ENCODE measurements at places on chromosomes 3 and 15.

GRCh38 chr3:50486219-50486888 is 17.1 kb downstream of the CACNA2D2 start:
- DNase-seq, result peak; percentile 40

GRCh38 chr15:39641191-39641889 is 60.5 kb downstream of the THBS1 start:
- DNase-seq, result no peak

GRCh38 chr3:148219999-148220398 is 477.7 kb upstream of the AGTR1 start:
- no peak for DNase-seq

DNA sequence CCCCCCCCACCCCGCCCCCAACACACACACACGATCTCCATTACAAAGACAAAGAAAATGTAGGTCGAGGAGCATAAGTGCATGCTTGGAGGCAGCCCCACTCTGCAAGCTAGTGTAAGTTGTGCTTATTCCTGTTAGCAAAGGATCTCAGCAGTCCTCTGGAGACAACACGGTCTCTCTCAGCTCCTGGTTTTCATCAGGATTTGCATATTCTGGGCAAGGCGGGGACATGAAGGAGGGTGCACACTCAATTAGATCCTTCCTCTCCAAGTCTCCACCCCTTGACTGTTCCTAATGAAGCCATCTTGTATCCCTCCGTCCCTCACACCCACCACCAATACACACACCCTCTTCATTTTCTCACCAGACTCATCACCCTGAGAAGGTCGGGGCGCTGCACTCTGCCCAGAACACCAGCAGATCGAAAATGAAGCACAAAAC is 63.8 kb downstream of the MRPL46 start:
- DNase-seq, result no peak

GRCh38 chr3:18630295-18630694 is 205.2 kb upstream of the SATB1 start:
- DNase-seq, result no peak

DNA sequence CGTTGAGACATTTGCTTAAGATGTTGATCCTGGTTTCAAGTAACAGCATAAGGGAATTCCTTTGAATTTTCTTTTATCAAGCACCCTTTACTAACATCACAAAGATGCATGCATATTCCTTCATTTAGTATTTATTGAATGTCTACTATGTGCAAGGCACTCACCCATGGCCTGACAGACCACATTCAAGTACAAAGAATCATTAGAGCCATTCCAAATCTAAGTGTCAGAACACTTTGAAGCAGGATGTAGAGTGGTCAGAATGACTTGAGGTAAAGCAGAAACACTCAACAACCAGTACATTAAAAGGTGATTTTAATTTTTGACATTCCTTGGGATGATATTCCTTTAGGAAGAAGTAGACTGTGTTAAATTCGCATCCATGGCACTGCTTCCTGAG is 6.0 kb upstream of the WDR5B start:
- no peak for DNase-seq

- DNase-seq, result peak; percentile 72
Observed at GRCh38 chr3:33030802-33031201, 66.1 kb downstream of the GLB1 start.

DNA sequence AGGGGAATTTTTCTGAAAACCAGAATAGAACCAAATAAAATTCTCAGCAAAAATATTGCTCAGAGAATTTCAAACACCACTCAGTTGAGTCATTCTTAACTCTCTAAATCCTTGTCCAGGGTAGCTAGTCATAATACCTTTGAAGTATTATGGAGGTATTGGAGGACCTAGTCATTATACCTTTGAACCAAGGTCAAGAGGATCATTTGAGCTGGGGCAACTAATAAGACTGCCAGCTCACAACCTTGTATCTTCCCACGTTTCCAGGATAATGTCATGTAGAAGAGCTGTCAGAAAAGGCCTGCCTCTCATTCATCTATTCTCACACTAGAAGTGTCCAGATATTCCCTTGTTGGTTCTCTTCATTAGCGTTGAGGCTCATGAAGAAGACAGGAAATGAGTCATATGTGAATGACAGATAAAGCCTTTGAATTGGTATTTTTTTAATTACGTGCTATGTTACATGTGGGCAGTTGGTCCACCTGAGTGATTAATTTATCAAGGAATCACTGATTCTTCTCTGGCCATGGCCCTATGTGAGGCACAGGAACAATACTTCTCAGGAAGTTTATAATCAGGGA is 48.3 kb downstream of the TOPAZ1 start:
- DNase-seq, result no peak

- DNase-seq, result no peak
Observed at GRCh38 chr3:49512781-49513355, 41.4 kb upstream of the BSN start.

- no peak for DNase-seq
Observed at GRCh38 chr3:47854267-47854666, 51.3 kb downstream of the DHX30 start.

DNA sequence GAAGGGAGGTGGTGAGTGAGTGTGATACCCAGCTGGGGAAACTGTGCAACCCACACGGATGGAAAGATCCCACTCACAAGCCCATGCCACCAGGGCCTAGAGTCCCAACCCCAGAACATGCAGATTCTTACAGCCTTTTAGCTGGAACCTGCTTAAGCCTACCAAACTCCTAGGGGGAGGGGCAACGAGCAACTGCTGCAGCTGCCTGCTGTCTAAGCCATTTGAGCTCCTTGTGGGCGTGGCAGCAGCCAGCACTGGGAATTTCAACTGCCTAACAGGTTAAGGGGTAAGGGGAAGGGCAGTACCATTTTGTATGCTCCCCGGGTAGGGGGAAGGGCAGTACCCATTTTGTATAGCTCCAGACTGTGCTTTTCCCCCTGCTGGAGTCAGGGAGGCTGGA is 673.2 kb upstream of the BCHE start:
- no peak for DNase-seq

GRCh38 chr3:16423947-16424673 is 89.4 kb downstream of the RFTN1 start:
- DNase-seq, result no peak

GRCh38 chr3:79339846-79340245 is 428.0 kb downstream of the ROBO1 start:
- DNase-seq, result no peak

- DNase-seq, result no peak
Observed at GRCh38 chr3:52572221-52572620, 35.8 kb downstream of the UQCC5 start.

GRCh38 chr15:69039516-69040225 is 25.2 kb downstream of the NOX5 start:
- DNase-seq, result no peak

GRCh38 chr15:78565951-78566774 is 843 bp downstream of the CHRNA5 start:
- DNase-seq, result no peak

GRCh38 chr15:49908933-49909295 is 210.1 kb downstream of the ATP8B4 start:
- no peak for DNase-seq

DNA sequence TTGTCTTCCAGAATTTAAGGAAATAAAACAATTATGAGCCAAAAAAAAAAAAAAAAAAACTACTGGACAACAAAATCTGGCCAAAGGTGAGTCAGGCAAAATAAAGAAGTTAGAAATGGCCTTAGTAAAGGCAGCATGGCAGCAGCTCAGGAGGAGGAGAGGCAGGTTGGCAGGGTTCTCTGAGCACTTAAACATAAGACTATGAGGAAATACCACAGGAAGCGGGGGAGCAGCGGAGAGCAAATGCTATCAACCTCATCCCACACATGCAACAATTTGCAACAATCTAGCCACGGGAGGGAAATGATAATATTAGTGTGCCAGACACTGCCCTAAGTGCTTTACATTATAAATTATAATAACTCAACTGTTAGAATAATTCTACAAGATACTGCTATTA is 247.3 kb upstream of the NSMCE3 start:
- no peak for DNase-seq

DNA sequence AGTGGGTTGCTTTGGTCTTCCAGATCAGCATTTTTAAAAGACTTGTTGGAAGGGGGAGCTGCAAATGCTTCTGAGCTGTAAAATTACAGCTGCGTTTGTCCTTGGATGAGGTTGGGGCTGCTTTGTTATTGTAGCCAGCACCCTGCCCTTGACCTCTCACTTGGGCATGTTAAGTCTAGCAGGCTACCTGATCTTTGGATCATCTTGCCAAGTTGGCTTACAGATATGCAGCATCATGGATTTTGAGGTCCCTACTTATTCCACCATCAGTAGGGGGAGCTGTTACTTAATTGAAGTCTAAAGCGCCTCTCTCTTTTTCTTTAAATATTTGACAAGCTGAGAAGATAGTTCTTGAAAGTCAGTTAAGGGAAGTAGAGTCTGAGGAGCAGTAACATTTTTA is 793.0 kb downstream of the MCTP2 start:
- no peak for DNase-seq

DNA sequence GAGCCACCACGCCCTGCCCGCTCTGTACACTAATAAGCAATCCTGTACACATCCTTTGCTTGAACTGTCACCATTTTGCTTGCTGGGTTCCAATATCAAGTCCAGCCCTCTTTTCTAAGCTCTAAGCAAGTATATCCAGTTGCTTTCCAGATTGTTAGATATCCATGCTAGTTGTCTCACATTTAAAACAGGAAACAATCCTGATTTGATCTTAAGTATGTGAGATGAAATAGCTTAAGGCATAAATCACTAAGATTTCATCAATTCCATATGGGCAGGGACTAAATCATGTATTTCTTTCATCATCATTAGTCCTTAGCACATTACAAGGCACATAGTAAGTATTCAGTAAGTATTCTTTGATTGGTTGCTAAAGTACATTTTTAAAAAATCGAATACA is 16.2 kb downstream of the ATP11B start:
- DNase-seq, result no peak

GRCh38 chr3:172537507-172538158 is 14.4 kb upstream of the TNFSF10 start:
- DNase-seq, result no peak

- DNase-seq, result no peak
Observed at GRCh38 chr3:151145713-151146070, 57.3 kb downstream of the GPR171 start.

All from activated CD4-positive, alpha-beta memory T cell treated with anti-CD3 and anti-CD28 coated beads for 36 hours (primary cell).